ENCODE measurements at places on chromosomes 3 and 15. TPM values are rescaled to one million over a fixed set of nuclear protein-coding genes. Genes with fewer than 3 reads are reported as not detected.

ANKDD1A gene
- total RNA-seq = 9.2 TPM

PPIB gene
- 806 TPM for total RNA-seq

MTMR10 gene
- 12.1 TPM for total RNA-seq

SCAP gene
- 106 TPM for total RNA-seq

LMCD1 gene
- 41.8 TPM for total RNA-seq

MASP1 gene
- 178 TPM for total RNA-seq

ROPN1B gene
- total RNA-seq = not detected

CCDC66 gene
- total RNA-seq = 24.4 TPM

USF3 gene
- total RNA-seq = 12.9 TPM

SLC9C1 gene
- not detected for total RNA-seq

PRKAR2A gene
- total RNA-seq = 34.9 TPM

MRPS25 gene
- 16.6 TPM for total RNA-seq

C2CD4A gene
- not detected for total RNA-seq

MEIS2 gene
- 51.1 TPM for total RNA-seq

CD200 gene
- not detected for total RNA-seq

CFAP20DC gene
- total RNA-seq = 6.8 TPM

CFAP100 gene
- total RNA-seq = not detected

TM4SF18 gene
- total RNA-seq = 0.44 TPM

FETUB gene
- not detected for total RNA-seq

DLEC1 gene
- total RNA-seq = under 0.01 TPM

TMC3 gene
- not detected for total RNA-seq

AMT gene
- 1.2 TPM for total RNA-seq

PRR20G gene
- total RNA-seq = not detected

IL17RE gene
- 1.5 TPM for total RNA-seq

SQOR gene
- 82.3 TPM for total RNA-seq

SENP8 gene
- 3.3 TPM for total RNA-seq

DTWD1 gene
- total RNA-seq = 50.3 TPM

PP2D1 gene
- not detected for total RNA-seq

DNAJA4 gene
- 3.6 TPM for total RNA-seq

TLR9 gene
- under 0.01 TPM for total RNA-seq

MYO5C gene
- 0.58 TPM for total RNA-seq

C15orf62 gene
- total RNA-seq = 0.15 TPM

SELENOK gene
- 10.9 TPM for total RNA-seq

ZIC1 gene
- not detected for total RNA-seq

CYFIP1 gene
- total RNA-seq = 131 TPM

IFT122 gene
- 27.1 TPM for total RNA-seq

TFDP2 gene
- total RNA-seq = 62.9 TPM

ZNF280D gene
- total RNA-seq = 25.8 TPM

CCR8 gene
- total RNA-seq = not detected

SMAD6 gene
- 16.6 TPM for total RNA-seq

CCR2 gene
- not detected for total RNA-seq

ABCF3 gene
- 89.0 TPM for total RNA-seq

GOLGA8J gene
- not detected for total RNA-seq

CHAC1 gene
- 16.9 TPM for total RNA-seq
